ENCODE measurements at places on chromosomes 16 and 17.
A peak's percentile ranks its signal among the peaks of the same experiment; 100 is the strongest.

GRCh38 chr16:66471264-66471663, 44.2 kb downstream of the BEAN1 start:
- no peak for DNase-seq

- DNase-seq, result peak; percentile 35
Measured at GRCh38 chr17:50613007-50613992, 21.4 kb upstream of the ABCC3 start.

DNA sequence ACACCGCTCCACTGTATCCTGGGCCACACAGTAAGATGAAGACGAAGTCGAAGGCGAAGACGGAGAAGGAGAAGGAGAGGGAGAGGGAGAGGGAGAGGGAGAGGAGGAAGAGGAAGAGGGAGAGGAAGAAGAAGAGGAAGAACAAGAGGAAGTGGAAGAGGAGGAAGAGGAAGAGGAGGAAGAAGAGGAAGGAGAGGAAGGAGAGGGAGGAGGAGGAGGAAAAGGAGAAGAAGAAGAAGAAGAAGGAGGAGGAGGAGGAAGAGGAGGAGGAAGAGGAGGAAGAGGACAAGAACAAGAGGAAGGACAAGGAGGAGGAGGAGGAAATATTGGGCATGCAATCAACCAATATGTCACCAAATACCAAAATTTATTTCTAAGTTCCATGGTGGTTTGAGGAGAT, 149.5 kb upstream of the ERCC4 start:
- DNase-seq, result no peak

DNA sequence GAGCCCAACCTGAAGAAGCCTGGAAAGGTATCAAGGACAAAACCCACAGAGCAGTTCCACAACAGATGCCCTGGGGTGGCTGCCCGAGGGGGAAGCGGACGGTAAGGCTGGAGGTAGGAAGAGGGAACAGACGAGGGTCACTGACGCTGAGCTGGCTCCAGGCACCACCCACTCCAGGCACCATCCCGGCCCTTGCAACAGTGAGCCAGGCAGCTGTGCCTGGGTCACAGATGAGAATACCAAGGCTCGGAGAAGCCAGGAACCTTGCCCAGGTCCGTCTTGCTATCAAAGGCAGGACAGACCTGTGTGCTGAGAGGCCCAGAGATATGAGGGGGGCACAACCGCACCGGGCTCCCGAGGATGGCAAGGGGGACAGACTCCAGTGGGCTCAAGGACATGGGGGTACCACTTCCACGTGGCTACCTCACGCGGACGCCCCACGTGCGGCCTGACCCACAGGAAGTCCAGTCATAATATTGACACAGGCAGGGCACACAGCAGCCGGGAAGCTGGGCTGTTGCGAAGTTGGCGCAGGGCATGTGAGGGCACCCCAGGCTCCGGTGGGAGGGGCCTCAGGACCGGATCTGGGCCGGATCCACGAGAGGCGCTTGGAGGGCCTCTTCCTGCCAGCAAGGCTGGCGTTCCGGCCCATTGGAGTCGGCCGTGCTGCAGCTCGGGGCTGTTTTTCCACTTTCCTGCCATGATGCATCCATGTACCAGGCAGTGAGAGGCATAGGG, 29.9 kb downstream of the PEMT start:
- DNase-seq, result no peak

DNA sequence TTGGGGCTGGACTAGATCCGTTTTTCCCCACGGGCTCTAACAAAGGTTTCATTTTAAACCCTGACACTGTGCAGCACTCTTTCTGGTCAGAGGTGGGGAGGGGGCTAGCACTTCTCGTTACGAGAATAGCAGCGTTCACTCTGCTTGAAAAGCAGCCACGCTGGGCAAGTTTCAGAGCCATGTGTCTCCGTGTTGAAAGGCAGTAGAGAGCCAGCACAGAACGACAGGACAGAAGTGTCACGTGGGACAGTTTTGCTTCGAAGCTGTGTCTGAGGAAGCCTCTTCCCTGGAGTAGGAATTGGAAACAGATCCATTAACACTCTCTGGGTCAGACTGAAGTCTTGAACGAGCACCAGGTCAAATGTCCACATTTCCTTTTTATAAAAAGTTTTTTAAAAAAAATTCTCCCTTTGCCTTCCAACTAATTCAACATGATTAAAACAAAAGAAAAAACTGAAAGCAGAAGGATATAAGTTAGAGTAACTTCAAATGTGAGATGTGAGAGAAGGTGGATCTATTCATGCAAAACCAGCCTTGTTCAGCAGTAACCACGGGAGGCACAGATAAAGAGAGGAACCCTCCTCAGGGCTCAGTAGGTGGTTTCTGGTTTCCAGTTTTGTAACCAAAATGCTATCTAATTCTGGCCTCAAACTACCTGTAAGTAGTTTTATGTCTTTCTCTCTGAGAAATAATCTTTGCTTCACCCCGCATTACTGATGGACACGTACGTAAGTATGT, 65.0 kb downstream of the SMG6 start:
- DNase-seq, result no peak

DNA sequence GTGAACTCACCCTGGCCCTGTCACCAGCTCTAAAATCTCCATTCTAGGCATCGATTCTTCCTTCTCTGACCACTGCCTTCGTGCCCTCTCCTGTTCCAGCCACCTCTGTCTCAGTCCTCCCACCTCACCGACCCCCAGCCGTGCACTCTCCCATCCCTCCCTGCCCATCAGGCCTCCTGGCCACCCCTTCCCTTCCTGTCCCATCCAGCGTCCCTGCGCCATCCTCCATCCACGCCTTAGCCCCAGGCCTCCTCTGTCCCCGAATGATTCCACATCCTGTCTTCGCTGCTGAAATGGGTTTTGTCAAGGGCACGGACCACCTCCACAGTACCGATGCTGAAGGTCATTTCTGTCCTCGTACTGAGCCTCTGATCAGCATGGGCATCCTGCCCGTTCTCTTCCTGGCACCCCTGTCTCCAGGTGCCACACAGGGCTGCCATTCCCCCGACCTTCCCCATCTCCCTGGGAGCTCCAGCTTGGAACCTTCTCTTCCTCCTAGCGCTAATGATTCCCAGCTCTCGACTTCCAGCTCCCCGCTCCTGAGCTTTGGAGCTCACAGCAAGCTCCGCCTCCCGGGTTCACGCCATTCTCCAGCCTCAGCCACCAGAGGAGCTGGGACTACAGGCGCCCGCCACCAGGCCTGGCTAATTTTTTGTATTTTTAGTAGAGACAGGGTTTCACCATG, 2.6 kb downstream of the TRIM65 start:
- no peak for DNase-seq

DNA sequence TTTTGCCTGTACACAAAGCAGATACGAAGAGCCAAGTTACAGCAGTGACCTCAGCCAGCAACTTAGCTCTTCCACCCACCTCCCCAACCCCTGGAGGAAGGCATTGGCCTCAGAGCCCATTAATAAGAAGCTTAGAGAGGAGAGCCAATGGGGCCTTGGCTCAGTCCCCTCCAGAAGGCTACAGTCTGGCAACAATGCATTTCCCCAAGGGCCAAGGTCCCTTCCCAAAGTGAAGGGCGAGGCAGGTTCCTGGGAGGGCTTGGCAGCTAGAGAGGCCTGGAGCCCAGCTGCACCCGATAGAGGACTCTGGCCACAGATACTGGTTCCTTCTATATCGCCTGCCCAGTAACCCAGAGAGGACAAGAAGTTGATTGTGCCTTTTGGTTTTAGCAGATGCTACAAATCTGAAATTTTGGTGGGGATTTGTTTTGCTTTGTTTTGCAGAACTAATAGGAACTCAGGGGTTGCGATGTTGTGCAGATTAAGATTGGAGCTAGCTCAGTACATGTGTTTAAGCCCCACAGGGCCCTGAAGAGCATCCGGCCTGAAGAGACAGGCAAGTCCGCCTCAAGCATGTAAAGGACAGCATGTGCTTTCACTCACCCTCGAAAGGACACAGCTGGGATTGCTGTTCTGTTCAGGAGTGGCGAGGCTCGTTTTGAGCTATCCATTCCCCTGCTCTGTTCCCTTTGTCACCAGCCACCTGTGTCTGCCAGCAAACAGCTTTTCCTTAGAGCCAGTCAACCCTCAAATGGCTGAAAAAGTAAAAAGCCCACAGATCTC, 12.0 kb upstream of the PNPO start:
- no peak for DNase-seq

DNA sequence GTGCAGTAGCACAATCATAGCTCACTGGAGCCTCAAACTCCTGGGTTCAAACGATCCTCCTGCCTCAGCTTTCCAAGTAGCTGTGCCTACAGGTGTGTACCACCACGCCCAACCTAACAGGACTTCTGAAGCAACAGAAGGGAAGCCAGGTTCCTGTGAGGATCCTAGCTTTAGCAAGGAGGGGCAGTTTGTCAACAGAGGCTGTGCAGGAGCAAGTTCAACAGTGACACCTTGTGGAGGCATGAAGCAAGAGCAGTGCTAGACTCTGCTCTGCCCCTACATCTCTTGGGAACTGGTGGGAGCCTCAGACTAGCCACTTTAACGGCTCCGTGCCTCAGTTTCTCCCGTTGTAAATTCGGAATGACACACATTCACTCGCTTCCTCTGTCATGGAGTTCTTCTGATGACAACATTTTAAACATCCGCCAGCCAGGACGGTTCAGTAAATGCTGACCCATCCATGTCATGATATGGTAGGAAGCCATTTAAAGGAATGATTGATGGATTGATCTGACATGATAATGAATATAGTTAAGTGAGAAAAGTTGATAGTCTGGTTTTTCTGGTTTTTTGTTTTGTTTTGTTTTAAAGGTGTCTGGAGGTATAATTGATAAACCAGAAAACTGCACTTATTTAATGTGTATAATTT, 218.7 kb downstream of the MRTFB start:
- DNase-seq, result peak; percentile 50

DNA sequence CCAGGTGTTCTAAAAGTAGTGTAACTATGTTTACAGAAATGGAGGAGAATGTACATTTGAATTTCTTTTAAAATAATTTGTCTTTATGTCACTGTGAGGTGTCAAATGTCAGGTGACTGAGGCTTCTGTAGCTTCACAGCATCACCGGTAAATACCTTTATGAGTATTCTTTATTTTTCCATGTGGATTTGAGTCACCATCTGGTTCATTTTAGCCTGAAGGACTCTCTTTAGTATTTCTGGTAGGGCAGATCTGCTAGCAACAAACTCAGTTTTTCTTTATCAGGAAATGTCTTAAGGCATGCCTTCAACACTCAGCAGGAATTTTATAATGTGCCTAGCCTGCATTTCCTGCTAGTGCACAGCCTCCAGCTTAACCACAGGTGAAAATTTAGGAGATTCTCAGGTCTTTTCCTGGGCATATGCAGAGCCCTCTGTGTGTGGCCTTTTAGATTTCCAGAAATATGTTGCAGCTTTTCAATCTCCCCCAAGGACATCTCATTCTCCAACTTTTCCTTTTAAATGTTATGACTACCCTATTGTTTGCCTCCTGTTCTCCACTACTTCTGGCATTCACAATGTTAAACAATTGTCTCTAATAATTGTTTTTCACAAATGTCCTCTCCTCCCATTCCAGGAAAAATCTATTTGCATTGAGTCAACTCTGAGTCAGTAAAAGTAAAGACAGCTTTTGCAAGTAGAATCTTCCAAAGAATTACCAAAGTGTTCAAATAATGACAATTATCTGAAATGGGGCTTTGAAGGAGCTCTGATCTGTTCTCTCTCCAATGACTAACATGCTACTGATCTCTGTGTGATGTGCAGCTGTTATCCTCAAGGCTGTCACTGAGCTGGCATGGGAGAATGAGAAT, 239.4 kb upstream of the CPHXL start:
- DNase-seq, result no peak

GRCh38 chr17:45246861-45247428, 14.9 kb downstream of the SPATA32 start:
- peak; percentile 78 for DNase-seq

DNA sequence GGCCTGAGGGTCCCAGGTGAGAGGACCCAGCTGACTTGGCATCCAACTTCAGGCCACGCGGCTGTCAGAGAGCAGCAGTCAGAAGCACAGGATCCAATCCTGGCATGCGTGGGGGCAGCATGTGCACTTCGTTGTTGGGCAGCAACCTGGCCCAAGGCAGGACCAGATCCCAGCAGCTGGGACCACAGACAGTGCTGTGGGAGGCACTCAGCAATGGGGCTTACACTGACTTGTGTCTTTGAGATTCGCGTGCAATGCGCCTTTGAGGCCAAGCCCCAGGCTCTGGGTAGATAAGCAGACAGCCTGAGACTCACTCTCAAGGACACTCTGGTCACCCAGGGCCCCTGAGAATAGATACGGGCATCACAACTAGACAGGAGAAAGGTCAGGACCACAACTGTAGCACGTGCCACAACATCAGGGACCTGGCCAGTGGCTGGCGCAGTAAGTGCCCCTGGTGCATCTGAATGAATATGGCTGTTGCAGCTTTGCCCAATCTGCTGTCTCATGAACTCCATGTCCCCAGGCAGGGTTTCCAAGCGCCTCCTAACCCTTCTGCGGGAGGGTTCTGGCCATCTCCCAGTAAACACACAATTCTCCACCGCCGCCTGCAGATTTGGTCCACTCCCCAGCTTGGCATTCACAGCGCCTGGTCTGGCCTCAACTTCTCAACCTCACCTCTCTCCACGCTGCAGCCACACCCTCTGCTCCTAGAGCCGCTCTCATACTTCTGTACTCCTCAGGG, 3.2 kb downstream of the PAM16 start:
- DNase-seq, result no peak

- DNase-seq, result peak; percentile 24
Measured at GRCh38 chr17:28940142-28940541, 11.2 kb downstream of the PHF12 start.

DNA sequence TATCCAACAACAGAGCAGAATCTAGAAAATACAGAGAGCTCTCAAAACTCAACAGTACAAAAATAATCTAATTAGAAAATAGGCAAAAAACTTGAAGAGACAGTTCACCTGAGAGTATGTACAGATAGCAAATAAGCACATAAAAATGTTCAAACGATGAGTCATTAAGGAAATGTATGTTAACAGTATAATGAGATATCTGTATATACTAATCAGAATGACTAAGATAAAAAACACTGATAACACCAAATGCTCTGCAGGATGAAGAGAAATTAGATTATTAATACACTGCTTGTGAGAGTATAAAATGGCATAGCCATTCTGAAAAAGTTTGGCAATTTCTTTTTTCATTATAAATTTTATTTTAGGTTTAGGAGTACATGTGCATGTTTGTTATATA, 1307.6 kb upstream of the GOT2 start:
- DNase-seq, result no peak

- no peak for DNase-seq
Measured at GRCh38 chr17:17635126-17635525, 43.6 kb upstream of the PEMT start.

GRCh38 chr16:76654088-76654820, 377.1 kb downstream of the CNTNAP4 start:
- no peak for DNase-seq

DNA sequence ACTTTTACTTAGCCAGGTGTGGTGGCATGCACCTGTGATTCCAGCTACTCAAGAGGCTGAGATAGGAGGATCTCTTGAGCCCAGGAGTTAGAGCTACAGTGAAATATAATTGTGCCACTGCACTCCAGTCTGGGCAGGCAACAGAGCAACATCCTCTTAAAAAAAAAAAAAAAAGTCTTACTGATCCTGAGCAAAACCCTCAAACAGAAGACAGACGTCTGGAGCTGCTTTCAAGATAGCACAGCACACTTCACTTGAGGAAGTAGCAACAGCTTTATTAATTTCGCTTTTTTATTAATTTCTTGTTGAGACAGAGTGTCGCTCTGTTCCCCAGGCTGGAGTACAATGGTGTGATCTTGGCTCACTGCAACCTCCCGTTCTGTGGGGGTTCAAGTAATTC, 10.2 kb upstream of the GGA2 start:
- no peak for DNase-seq

- no peak for DNase-seq
Measured at GRCh38 chr17:70405492-70406220, 236.3 kb downstream of the KCNJ2 start.

- no peak for DNase-seq
Measured at GRCh38 chr17:6057562-6057961, 12.6 kb upstream of the WSCD1 start.
